ENCODE measurements at places on chromosomes 4 and X.

DNA sequence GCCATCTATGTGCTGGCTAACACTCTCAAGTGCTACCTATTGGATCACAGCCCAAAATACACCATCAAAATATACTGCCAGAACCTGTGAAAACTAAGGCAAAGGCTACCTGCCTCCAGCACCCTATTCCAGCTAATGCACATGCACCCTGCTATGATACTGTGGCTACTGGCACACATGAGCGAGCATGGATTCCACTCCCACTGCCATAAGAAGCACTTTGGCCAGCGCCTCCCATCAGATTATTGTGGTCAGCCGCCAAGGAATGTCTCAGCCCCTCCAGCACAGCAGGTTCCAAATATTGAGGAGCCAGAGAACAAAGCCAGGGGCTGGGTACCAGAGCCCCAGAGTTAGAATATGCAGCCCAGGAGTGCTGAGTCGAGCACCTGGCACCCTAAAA is 32.5 kb upstream of the TMPRSS11F start:
- DNase-seq, result no peak

- DNase-seq, result no peak
These were observed 9.6 kb upstream of the STK32B start for GRCh38 chr4:5041699-5042098.

DNA sequence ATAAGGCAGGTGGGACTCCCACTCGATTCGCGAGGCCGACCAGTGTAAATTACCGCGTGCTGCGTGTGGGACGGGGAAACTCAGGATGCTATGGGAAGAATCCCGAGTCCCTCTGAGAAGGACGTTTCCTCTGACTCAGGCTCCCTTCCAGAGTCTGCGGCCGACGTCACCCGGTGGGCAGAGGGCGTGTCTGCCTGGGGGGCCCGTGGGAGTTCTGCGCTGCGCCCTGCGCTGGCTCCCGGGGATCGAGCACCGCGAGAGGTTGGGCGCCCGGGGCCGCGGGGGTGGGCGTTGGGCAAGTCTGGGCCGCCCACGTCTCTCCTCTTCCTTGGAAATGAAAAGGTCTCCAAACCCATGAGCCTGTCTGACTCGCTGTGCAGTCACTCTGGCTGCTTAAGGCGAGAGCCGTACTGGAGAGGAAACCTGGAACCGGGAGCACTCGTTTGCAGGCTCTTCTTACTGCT is 568 bp downstream of the NIPAL1 start:
- peak; percentile 57 for DNase-seq

GRCh38 chr4:65259296-65259695 is 411.0 kb downstream of the EPHA5 start:
- no peak for DNase-seq

- DNase-seq, result no peak
These were observed 115.5 kb downstream of the JADE1 start for GRCh38 chr4:128924951-128925350.

DNA sequence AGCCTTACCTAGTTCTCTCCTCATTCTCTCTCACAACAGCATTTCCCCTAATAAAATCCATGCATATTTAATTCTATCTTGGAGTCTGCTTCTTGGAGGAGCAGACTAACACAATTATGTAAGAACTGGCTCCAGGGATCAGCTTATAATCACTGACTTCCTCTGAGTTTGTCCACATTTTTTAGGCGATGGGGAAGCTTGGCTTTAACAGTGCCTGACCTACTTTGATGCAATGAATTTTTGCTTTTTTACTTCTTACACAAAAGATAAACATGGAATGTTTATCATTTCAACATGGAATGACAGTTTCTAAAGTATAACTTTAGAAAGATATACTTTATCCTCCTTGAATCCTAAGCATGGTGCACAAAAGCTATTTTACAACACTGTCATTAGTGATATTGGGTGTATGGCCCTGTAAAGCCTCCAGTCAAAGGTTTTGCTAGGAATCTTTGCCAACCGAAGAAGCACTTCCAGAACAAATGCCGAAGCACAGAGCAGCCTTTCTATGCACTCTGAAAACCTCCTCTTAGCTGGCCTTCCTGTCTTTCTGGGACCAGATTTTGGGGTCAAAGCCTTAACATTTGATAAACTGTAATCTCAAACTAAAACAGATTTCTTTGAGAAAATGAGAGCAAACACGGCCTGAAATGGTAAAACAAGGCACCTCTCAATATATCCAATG is 736 bp downstream of the BDH2 start:
- DNase-seq, result no peak

DNA sequence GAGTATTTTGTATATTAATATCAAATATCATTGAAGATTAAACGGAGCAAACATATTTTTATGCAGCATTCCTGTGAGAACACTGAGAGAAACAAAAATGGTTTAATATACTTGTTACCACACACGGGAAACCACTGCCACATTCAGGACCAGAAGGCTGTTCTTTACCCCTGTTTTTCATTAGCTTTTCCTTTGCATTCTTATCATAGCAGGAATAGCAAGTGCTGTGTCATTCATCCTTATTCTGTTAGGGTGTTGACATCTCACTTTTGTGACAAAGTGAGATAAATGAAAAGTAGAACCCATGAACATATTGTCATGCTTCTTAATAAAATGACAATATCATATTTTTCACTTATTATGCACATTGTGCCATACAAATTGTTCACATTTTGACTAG is 212.4 kb upstream of the NDST4 start:
- no peak for DNase-seq

GRCh38 chrX:153593811-153594500 is 5.0 kb downstream of the CCNQ start:
- DNase-seq, result no peak

GRCh38 chr4:75101906-75102786 is 169.2 kb downstream of the PARM1 start:
- no peak for DNase-seq

- no peak for DNase-seq
These were observed 653 bp downstream of the HHIP start for GRCh38 chr4:144646523-144647094.

DNA sequence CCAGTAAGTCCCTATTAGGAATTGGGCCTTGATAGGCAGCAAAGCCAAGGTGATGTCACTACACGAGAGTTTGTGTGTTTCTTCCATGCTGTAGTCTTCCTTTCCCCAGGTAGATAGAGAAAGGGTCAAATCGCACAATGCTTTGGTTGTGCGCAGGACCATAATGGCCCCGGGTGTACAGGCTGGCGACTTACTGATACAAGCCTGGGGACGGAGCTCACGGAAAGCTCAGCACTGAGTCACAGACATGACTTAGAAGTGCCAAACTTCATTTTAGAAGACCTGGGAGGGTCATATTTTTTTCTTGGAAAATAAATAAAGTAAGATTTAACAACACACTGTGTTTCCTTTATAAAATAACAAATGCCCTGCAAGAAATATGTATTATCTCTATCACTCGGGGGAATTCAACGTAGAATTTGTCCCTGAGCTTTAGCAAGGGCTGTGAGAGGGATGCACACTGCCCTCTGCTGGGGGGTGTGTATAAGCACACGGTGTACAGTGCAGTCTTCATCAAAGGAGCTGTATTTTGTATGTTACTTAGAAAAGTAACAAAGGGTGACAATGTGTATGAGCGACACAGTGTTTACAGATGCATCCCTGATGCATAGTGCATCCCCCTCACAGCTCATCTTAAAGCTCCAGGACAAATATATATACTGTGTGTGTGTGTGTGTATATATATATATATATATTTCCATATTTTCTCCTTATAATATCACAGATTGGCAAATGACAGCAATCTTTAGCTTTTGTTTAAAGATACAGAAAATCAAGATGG is 254.5 kb upstream of the VEGFC start:
- no peak for DNase-seq

GRCh38 chr4:14621731-14622463 is 380.4 kb upstream of the CPEB2 start:
- DNase-seq, result no peak

DNA sequence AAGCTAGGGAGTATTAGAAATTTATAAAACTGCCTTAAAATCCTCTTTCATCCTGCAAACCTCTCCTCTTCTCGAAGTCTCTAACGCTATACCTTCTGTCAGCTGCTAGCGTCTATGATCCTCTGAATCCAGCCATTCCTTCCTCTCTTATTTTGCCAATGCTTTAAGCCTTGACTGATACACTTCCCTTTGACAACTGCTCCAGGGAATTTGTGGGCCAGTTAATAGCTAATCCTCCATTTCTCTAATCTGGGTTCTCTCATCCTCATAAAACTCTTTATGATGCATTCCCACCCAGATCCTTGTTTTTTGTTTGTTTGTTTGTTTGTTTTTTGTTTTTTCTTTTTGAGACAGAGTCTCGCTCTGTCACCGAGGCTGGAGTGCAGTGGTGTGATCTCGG is 293.6 kb upstream of the PUDP start:
- DNase-seq, result no peak

- no peak for DNase-seq
These were observed 36.0 kb downstream of the LHFPL1 start for GRCh38 chrX:112643721-112644120.

DNA sequence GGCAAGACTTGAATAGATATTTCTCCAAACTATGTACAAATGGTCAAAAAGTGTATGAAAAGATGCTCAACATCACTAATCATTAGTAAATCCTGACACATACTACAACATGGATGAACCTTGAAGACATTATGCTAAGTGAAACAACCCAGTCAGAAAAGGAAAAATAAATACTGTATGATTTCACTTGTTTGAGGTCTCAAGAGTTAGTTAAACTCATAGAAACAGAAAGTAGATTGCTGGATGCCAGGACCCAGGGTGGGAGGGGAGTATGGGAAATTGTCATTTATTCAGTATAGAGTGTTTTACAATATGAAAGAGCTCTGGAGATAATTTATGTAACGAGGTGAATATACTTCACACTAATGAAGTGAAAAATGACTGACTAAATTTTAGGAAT is 32.4 kb downstream of the PRMT9 start:
- DNase-seq, result no peak

GRCh38 chrX:8984231-8984630 is 49.7 kb downstream of the FAM9B start:
- no peak for DNase-seq

GRCh38 chr4:102552781-102553180 is 51.6 kb downstream of the NFKB1 start:
- DNase-seq, result no peak

- no peak for DNase-seq
These were observed 12.7 kb downstream of the ADGRA3 start for GRCh38 chr4:22502895-22503814.

- no peak for DNase-seq
These were observed 12.8 kb upstream of the TASL start for GRCh38 chrX:30590368-30590767.

- DNase-seq, result no peak
These were observed 153.0 kb downstream of the ADAM29 start for GRCh38 chr4:175071123-175071522.

- DNase-seq, result no peak
These were observed 300.5 kb downstream of the TRIML1 start for GRCh38 chr4:188439641-188440311.

DNA sequence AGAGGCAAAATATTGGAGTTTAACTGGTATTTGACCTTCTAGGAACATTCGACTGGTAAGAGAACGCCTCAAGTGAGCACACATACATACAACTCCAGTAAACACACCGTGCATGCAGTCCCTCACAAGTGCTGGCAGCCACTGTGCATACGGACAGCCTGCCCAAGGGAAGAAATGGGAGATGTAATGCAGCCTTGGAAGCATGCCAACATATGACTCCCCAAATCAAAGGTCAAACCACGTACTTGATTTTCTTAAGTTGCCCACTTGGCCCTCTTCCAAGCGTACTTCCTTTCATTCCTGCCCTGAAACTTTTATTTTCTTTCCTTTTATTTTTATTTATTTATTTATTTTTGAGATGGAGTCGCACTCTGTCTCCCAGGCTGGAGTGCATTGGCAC is 206.6 kb downstream of the SPRY1 start:
- no peak for DNase-seq

DNA sequence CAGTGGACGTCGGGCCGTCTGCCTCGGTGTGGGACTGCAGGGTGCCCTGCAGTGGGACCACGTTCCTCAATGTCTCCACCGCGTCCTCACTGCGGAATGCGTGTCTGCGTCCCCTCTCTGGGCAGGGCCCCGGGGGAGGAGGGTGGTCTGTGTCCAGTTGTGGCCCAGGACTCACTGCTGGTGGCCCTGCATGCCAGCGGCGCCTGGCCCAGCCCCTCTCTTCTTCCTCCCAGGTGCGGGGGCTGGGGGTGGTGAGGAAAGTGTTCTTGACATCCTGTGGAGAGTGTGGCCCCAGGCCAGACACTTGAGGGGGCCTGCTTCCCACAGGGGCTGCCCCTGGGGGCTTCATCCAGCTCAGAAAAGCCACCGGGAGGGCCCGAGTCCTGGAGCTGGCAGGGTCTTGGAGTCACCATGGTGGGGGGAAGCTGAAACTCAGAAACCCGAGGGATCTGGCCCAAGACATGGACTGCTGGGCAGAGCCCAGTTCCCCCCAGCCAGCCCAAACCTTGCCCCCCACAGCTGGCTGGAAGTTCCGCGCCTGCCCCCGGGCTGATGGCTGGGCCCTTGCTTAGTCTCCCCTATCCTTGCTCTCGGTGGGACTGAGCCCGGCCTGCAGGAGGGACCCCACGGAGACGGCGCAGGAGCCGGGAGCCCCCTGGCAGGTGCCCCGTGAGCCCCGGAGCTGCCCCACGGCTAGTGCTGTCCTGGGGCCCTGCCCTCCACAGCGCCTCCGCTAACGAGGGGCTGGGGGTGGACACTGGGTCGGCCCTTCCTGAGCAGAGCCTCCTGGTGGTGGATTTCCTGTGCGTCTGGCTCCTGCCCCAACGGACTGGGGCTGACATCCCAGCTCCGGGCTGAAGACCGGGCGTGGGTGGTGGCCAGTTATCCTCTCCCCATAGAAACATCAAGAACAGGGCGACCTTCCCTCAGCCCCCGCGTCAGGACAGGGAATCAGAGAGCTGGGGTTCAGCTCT is 2.9 kb downstream of the DOK7 start:
- no peak for DNase-seq

DNA sequence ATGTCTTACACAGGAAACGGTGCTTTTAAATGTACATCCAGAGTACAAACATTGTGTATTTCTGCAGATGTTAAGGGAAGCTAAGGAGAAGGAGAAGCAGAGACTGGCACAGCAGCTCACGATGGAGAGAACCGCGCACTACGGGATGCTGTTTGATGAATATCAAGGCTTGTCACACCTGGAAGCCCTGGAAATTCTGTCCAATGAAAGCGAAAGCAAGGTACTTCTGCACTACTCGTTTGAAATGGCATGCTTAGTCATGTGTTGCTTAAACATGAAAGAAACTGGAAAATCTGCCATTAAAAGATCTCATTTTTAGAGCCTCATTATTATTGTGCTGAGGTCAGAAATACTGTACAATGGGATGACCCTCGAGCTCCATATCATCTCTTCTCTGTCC is 47.2 kb downstream of the FAM114A1 start:
- no peak for DNase-seq

- no peak for DNase-seq
These were observed 276.0 kb downstream of the SHOX start for GRCh38 chrX:906586-906985.

- no peak for DNase-seq
These were observed 93.5 kb upstream of the SLIT2 start for GRCh38 chr4:20158195-20158594.

GRCh38 chr4:37948542-37948941 is 11.7 kb upstream of the PTTG2 start:
- no peak for DNase-seq
